GM06990 (cell line): ENCODE measurements at places on chromosomes 11 and 22.

DNA sequence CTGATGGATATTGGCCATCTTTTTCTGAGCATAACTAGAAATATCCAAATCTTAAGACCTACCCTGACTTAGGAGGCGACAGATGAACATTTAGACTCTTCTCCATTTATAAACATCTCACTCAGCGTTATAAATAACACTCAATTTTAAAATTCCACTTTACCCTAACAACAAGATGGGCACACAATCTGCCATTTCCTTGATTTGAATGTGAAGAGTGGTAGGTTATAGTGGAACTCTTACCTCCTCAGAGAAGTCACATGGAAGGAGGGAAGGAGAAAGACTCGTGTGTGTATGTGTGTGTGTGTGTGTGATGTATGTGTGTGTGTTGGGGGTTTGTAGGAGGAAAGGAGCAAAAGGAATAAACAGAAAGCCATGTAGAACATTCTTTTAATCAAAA is 15.0 kb downstream of the SIAE start:
- DNase-seq, result no peak

GRCh38 chr11:71286701-71287643 is 34.6 kb upstream of the SHANK2 start:
- DNase-seq, result no peak

DNA sequence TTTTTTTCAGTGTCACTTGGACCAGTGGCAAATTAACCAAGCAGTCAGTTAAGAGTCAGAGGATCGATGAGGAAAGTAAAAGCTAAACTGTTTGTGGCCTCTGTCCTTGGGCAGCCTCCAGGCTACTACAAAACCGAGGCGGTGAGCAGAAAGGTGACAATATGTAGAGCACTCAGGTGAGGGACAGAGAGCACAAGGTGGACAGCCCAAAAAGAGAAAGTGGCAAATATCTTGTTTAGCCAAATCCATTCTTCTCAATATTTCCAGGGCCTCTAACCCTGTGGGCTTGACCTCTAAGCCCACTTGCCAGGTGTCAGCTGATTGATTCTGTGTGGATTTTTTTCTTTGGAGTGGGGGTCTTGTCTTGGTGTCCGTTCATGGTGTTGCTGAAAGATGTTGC is 4202.2 kb upstream of the OR11H1 start:
- no peak for DNase-seq

GRCh38 chr11:35064114-35064800 is 74.7 kb upstream of the CD44 start:
- DNase-seq, result no peak

DNA sequence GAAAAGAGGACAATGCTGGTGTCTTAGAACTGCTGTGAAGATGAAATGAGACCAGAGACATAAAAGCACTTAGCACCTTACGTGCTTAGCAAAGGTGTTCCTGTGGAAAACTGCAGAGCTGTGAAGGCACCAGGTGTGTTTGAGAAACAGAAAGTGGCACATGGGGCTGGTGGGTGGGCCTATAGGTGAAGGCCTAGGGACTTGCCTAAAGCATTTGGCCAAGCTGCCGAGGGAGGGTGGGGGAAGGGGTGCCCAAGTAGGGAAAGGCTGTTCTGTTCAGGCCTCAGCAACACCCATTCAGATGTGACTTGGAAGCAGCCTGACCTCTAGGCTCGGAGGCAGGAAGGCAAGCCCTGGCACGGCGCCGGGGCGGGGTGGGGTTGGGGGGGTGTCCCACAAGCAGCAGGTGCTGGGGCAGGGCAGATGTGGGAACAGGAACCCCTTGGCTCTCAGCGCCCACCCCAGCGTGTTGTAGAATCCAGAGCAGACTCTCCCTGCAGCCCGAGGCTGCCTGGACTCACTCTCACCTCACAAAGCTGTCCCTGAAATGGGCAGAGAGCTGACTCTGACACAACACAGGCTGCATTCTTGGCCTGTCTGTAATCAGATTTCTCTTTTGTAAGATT is 366.7 kb upstream of the NARS2 start:
- DNase-seq, result no peak
